Activated gamma-delta T cell treated with anti-CD3 and anti-CD28 coated beads, Interleukin-2, amount 50 U/mL, for 16 hours (primary cell): ENCODE measurements at places on chromosomes 3 and 15.

DNA sequence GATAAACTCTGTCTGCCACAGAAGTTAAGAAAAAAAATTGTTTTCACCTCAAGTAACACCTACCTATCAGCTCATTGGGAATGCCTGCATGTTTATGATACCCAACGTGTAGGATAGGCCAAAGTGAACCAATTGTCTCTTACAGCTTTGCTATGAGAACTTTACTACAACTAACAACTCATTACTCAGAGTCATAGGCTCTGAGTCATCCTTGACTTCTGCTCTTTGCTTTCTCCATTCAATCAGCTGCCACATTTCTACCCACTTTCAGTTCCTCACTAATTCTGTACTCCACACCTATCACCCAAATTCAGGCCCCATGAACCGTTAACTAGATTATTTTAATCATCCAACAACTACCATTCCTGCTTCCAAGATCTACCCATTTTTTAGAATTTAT is 843.9 kb downstream of the TUSC7 start:
- DNase-seq: no peak

DNA sequence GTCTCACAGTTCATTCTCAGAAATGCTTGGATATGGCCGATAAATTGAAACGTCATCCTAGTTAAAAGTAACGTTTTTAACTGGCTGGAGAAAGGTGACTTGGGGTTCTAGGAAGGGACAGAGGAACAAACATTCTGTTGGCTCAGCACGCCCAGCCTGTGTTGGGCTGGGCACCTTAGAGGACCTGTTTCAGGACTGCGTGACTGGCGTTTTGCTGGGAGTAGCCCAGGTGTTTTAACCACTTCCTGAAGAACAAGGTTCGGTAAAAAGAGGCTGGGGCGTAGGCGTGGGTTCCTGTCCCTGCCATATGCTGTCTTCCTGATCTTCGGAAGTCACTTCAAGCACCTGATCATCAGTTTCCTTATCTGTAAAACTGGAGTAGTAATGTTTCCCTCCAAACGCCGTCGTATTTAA is 1.1 kb upstream of the TLNRD1 start:
- peak; percentile 15 for DNase-seq

GRCh38 chr15:85689729-85690128 is 105.0 kb downstream of the KLHL25 start:
- DNase-seq: peak; percentile 52

DNA sequence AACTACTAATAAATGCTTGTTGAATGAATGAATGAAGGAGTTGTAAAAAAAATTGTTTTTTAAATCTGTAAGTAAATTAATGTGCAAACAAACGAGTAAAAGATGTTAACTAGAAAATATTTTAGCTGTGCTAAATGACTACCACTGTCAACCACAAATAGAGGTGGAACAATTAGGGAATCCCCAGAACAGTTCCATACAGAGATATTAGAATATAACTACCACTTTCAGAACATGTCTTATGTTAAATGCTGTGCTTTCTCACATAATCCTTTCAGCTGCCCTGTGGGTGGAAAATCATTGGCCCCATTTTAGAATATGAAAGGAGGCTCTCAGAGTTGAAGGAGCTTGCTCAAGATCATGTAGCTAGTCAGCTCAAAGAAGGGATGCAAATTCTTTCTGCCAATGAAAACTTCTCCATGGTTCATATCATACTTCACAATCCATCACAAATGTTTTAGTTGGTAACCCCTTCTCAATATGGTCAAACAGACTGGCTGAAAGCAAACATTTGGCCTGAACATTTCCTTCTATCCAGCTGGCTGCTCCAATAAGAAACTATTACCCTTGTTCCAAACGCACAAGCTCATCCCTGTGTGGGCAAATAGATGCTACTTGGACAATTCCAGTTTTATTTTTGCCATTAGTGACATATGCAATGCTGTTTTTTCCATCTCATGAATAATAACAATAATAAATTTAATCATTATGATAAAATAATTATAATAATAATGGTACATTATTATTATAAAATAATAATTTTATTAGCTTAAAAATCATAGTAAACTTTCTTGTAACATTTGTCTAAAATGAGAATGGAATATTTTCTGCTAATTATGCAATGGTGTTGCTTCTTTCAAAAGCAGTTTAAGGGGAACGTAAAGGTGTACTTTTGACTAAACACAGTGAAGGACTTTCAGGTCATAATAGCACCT is 290.4 kb upstream of the STT3B start:
- no peak for DNase-seq
